ENCODE measurements at places on chromosomes 2 and 18.

GRCh38 chr2:98924038-98924830 lies 11.8 kb downstream of the CRACDL start:
- DNase-seq: no peak

- no peak for DNase-seq
Measured at GRCh38 chr2:156666130-156666785, 230.1 kb downstream of the GPD2 start.

GRCh38 chr2:177478029-177478428 lies 85.5 kb downstream of the AGPS start:
- DNase-seq: no peak

DNA sequence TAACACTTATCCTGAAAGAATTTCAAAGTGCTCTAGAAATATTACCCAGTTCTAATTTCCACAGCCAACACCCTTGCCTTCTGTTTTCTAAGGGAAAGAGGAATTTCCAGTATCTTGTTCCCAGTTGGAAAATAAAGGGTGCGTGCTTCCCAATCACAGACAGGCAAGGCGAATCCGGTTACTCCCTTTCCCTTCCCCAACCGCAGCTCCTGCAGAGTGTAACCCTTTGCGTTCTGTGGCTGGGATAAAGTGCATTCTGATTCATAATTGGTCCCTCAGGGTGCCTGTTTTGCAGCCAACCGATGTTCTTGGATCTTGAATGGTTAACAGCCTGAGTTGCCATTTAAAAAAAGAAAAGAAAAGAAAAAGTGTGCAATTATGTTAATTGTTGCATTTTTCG lies 40.6 kb upstream of the PGAP1 start:
- DNase-seq: no peak

GRCh38 chr18:57008001-57008686 lies 138.7 kb upstream of the BOD1L2 start:
- DNase-seq: no peak

DNA sequence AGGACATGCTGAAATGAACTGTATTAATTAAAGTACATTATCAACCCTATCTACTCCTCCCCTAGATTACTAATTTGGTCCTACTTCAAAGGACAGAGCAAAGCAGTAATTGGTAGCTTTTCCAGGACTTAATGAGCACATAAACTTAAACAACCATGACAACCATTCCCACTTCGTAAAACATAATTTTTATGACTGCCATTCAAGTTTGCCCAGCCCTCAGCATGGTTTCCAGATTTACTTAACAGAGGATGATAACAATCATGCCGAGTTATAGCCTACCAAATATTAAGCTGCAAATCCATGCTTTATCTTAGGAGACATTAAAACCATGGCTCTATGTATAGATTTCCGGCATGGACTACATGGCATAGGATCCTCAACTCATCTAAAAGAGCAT lies 401.1 kb upstream of the CHAC2 start:
- DNase-seq: no peak

DNA sequence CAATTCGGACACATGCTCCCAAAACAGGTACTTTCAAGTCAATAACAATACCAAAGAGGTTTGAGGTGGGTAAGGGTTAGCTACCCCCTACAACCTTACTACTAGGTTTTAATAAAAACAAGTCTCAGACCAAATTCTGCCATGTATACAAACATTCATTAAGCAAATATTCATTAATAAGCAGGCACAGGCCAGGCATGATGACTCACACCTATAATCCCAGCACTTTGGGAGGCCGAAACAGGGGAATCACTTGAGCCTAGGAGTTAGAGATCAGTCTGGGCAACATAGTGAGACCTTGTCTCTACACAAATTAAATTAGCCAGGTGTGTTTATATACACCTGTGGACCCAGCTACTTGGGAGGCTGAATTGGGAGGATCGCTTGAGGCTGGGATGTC lies 11.7 kb upstream of the ELAC1 start:
- DNase-seq: no peak

DNA sequence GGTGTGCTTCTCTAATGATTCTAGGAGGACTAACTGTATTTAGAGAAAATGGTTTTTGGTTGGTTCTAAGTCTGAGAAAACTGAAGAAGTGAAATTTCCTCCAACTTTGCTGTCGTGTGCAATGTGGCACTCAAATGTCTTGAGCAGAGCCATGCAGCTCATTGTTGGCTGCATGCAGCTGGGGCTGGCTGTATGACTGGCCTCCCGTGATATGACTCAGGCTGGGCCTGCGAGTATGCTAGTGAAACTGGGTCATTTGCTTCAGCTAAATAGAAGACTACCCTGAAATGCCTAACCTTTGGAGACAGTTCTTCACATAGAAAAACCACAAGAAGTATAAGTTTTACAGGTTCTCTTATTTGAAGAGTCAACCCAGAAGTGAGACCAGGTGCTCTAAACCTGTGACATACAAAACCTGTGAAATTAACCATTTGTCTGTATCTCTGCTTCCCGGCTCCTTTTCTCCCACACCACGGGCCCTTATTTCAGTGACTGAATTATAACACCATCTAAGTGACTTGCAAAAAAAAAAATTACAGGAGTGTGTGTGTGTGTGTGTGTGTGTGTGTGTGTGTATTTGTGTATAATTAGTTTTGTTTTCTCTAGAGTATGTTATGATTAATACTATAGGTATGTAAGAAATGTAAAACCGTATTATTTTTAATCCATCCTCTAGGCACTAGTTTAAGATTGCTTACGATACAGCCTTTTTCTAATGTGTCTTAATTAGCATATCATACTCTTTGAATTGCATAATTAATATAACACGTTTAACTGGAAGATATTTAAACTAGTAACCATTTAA lies 15.9 kb downstream of the POLI start:
- no peak for DNase-seq

- no peak for DNase-seq
Measured at GRCh38 chr2:189514104-189514503, 66.5 kb downstream of the SLC40A1 start.

GRCh38 chr18:61596296-61596695 lies 263.1 kb downstream of the CDH20 start:
- no peak for DNase-seq

DNA sequence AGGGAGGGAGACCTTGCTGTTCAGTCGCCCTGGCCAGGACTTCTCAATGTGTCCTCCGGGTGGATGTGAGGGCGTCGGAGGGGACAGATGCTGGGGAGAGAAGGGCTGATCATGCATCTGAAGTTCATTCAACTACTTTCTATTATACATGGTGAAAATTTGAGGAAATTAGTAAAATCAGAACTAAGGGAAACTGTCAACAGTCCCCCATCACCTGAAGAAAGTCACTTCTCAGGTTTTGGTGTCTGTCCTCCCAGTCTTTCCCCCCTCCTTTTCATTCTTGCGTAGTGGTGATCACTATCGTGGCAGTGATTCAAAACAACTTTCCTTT lies 17.4 kb upstream of the ACKR3 start:
- DNase-seq: no peak

DNA sequence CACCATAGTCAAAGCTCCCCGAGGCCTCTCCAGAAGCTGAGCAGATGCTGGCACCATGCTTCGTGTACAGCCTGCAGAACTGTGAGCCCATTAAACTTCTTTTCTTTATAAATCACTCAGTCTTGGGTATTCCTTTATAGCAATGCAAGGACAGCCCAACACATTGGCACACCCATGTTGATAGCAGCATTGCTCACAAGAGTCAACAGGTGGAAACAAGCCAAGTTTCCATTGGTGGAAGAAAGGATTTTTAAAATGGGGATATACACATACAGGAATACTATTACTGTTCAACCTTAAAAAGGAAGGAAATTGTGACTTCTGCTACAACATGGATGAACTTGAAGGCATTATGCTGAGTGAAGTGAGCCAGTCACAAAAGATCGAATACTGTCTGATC lies 186.8 kb upstream of the RAB12 start:
- DNase-seq: no peak

DNA sequence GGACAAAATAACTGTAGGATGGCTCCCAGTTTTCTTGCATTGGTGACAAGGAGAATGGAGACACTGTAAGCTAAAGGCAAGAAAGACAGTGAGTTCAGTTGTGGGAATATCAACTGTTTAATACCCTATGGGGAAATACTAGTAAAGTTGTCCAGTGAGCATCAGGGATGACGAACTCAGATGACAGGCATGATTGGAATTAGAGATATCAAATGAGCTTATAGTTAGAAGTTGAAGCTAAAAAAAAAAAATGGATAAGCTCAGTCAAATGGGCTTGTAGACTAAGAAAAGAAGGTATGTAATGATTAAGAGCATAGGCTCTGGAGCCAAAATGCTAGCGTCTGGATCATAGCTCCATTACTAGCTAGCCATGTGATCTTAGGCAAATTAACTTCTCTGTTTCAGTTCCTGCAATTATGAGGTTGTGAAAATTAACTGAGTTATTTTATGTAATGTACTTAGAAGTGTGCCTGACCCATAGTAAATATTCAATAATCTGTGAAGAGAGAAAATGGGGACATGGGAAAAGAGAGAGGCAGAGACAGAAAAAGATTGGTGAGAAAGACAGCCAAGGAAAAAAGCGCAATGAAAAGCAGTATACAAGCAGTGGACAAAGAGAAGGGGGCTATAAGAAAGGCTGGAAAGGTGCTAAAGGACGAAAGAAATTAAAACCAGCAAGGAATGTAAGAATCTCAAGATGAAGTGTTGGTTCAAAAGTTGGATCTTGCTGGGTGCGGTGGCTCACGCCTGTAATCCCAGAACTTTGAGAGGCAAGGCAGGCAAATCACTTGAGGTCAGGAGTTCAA lies 95.7 kb upstream of the SLC39A10 start:
- DNase-seq: no peak

DNA sequence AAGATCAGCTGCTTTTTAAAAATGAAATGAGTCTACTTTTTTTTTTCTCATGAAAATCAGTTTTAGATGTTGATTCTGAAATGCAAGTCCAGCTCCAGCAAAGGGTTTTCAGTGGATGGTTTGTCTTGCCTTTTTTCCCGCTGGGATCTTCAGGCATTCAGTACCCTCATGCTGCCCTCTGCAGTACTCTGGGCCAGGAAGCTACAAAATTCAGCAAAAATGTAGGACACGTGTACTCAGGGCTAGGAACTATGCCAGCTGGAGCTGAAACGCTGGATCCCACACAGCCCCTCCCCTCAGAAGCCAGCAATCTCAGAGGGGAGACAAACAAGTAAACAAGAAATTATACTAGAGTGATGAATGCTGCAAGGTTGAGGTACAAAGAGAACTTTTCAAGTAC lies 97.3 kb downstream of the MMADHC start:
- DNase-seq: no peak
